ENCODE measurements at places on chromosomes 6 and 20.

DNA sequence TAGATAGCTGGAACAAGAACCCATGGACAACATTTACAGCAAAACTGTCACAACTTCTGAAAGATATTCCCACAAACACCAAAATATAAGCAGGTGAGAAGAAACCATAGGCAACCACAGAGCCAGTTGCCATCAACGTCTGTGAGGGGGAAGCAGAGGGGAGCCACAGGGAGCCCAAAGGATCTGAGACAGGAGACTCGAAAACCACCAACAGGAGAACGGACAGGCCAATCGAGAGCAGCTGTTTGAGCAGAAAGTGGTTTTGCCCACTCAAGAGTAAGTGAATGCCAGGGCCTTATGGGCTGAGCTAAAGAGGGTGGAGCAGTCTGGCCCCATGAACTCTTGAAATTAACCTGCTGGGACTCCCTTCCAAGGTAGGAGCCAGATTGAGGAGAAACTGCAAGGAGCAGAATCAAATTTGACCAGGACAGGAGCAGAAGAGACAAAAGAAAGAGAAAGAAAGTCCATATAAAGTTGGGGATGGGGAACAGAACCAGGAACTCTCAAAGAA is 195.4 kb downstream of the ANKRD60 start:
- no peak for DNase-seq

GRCh38 chr6:54716877-54717276 is 129.7 kb upstream of the FAM83B start:
- DNase-seq: no peak

DNA sequence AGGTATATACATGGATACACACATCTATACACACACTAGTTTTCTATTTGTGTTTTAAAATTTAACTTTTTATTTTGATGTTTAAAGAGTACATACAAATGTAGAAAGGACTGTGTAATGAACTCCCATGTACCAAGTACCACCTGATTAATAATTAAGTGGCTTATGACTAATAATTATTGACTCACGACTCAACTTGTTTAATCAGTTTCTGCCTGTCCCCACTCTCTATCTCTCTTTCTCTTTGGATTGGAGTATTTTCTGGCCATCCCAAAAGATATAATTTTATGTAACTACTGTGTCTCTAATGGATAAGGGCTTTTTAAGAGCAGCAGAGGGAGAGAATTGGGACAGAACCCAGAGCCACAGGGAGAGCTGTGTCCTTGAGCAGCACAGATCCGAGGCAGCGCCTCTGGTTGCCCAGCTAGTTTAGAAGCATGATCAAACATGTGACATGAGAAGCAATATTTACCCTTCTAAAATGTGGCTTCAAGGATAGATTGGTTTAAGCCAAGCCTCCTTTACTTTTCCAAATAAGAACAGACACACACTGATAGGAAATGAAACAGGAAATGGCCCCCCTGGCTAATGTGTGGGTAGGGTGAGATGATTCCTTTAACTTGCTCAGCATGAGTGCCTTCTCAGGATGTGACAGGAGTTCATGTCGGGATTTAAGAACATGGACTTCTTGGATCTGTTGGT is 81.0 kb downstream of the ERMARD start:
- DNase-seq: peak; percentile 8

DNA sequence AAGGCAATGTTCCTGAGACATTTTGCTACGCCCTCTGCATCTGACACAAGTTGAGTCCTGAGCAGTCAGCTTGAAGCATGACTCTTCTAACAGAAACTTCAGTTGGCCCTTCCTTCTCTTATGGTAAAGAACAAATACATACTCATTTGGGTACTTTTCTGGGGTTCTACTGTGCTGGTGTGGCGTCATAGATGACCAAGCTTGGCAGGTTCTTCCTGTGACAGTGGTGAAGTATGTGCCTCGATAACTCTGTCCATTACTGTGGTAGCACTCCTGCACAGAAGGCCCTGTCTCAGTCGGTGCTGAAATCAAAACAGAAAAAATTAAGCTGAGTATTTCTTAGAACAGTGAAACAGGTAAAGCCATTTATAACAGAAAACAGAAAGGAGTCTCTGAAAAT is 152.5 kb downstream of the SLC22A3 start:
- DNase-seq: no peak

DNA sequence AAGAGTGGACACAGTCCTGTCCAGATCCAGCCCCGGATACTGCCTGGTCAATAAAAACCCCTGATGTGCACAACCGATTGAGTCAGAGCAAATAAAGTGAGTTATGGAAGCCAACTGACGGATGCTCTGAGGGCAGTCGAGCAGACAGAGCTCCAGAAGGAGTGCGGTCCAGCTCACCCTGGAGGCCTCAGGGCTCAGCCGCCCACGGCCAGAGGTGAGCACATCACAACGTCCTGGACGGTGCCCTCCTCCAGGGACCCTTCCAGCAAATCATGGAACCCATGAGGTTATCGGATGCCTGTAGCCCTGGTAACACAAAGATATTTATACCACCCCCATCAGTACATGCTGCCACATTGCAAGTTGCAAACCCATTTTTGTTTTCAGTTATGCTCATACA is 44.0 kb upstream of the SMOC2 start:
- no peak for DNase-seq

GRCh38 chr6:15621203-15622044 is 41.4 kb downstream of the DTNBP1 start:
- DNase-seq: no peak

DNA sequence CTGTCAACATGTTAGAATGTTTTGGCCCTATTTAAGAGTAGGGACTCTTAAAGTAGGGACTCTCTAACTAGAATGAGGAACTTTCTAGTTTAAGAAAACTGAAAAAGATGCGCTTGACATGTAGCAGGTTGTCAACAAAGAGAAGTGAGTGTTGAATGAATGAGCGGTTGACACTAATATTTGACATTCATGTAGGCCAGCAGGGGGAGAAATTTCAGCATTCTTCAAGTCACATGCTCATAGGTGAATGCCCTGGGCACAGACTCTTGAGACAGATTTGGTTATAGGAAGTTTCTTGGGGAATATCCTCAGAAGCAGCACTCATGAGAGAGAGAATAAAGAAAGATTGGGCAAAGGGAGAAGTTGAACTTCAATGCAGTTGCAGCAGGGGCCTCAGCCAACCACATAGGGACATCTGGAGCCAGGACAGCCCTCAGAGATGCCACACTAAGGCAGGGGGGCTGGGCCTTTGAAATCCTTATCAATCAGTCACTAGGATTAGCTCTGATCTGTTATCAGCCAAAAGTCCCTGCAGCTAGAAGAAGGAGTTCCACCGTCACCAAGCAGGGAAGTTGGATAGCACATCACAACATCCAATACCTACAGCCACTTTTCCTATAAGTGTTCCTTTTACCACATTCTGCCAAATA is 145.1 kb upstream of the FKBP1C start:
- no peak for DNase-seq

DNA sequence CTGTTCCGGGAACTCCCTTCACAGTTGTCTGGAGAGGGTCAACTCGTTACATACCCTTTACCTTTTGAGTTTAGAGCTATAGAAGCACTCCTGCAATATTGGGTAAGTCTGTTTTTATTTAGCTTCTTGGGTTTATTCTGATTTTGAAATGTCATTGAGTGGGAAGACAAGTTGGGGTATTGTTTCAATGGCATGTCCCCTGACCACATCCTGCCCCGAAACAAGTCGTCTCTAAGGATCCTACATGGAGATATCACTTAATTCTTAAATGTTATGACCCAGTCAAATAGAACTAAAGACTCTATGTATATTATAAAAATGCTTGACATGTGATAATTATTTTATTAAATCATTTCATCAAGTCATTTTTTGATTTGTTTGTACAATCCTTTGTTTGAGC is 9.6 kb downstream of the MRS2 start:
- no peak for DNase-seq

DNA sequence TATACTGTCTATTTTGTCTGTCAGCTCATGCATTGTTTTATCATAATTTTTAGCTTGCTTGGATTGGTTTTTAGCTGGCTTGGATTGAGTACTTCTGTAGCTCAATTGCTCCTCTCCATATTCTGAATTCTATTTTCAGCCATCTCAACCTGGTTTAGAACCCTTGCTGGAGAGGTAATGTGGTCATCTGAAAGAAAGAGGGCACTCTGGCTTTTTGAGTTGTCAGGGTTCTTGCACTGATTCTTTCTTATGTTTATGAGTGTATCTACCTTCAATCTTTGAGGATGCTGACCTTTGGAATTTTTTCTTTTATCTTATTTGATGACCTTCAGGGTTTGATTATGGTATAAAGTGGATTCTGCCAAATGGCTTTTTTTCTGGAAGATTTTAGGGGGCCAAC is 632.7 kb upstream of the ID4 start:
- DNase-seq: no peak

- no peak for DNase-seq
Observed at GRCh38 chr20:1335961-1336698, 7.2 kb upstream of the SDCBP2 start.

DNA sequence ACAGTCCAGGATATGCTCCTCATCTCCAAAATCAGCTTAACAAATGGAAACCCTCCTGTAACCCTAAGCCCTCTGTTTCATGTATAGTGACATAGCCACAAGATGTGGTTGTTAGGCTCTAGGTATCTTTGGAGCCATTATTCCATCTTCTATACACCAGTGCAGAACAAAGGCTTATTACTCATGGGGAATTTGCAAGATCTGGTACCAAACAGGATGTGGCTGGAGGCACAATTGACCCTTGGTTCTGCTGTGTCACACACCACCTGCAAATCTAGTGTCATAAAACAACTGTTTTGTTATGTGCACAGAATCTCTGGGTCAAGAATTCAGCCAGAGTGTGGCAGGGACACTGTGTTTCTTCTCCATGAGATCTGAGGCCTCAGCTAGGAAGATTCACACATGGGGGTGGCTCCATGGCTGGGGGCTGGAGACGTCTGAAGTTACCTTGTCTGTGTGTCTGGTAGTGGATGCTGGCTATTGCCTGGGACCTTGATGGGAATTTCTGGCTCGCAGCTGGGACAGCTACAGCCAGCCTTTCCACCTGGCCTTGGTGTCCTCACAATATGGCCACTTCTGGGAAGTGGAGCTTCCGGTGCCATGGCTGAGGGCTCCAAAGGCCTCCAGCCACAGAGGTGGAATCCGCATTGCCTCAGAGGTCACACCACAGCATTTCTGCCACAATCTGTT is 369.9 kb downstream of the CDH26 start:
- no peak for DNase-seq

DNA sequence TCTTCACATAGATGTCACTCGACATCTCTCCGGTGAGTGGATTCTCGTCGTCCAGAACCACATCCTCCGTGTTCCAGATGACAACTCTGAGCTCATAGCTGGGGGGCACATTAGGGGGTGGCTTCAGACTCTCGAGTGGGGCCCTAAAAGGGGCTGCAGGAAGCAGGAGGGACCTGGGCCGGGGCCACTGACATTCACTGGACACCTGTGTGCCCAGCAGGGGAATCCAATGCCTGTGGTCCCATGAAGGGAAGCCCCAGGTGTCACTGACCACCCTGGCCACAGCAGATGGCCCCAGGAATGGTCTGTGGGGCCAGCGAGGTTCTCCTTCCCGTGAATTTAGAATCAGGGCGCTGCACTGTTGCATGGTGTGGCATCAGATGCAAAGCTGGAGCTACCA is 18.7 kb downstream of the ERGIC3 start:
- DNase-seq: no peak

DNA sequence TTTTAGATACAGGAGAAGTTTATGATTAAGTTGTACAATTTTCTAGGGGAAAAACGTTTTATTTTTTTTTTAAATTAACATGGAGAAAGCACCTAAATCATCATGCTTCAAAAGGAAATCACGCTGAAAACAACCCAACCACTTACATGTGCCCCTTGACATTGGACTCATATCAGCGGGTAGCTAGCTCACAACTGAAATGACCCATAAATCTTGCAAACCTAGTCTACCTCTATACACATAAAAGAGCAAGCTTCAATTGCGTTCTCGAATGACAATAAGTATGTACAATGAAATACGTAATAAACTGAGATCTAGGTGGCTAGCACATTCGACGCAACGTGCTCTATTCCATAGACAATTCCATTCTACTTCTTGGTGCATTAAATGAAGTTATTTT is 722.9 kb upstream of the AGPAT4 start:
- no peak for DNase-seq

- DNase-seq: no peak
Observed at GRCh38 chr6:108302386-108302785, 7.5 kb downstream of the AFG1L start.

GRCh38 chr6:144347448-144347759 is 62.3 kb downstream of the UTRN start:
- no peak for DNase-seq

GRCh38 chr6:147029923-147030322 is 174.3 kb upstream of the STXBP5 start:
- no peak for DNase-seq

- no peak for DNase-seq
Observed at GRCh38 chr6:137402143-137402680, 92.0 kb downstream of the OLIG3 start.

DNA sequence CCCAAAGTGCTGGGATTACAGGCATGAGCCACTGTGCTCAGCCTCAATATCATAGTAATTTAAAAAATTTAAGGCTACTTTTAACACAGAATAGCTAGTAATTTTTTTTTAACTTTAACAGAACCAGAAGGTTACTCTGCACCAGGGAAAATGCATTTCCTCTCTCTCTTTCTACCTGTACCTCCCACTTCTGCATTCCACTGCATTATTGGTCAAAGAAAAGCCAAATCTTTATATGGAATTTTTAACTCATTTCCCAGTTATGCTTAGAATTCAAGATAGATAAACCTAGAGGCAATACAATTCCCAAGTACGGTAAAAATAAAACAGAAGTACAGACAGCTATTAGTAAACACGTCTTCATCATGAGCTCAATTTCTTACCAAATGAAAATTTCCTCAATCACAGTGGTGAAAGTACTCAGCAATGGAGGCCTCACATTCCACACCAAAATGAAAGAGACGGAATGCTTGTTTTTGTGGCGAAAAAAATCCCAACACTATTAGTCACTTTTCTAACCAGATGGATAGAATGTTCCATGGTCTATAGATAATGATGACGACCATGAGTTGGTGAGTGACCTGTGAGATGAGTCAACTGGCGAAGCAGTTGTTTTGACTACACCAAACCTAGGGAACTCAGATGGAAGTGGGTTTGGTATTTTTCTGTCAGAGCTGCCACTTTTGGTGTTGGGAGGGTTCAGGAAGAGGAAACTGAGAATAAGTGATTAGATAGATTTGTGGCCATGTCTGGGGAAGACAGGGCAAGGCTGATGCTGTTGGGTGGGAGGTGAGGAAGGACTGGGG is 104.7 kb upstream of the SGK1 start:
- peak; percentile 100 for DNase-seq

GRCh38 chr6:124795643-124796463 is 166.4 kb upstream of the RNF217 start:
- DNase-seq: peak; percentile 24

- DNase-seq: no peak
Observed at GRCh38 chr6:81689580-81689979, 62.9 kb downstream of the TENT5A start.

DNA sequence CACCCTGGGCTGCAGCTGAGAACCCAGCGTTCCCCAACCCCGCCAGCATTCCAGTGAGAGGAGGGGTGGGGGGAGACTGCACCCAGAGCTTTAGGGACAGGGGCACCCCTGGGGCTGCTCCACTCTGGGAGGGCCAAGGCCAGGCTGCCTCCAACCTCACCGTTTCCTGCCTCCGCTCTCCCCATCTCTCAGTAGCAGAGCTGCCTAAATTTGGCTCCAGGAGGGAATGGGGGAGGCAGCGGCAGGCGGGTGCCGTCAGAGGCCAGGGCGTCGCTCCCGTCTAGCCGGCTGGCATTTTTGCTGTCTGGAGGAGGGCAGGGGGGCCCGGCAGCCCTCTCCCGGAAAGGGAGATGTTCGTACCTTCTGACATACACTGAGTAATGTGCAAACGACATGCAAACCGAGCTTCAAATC is 46.6 kb downstream of the NOL4L start:
- peak; percentile 62 for DNase-seq
